ENCODE measurements at places on chromosomes 13 and 19.

GRCh38 chr19:44635581-44636438 lies 7.9 kb upstream of the PVR start:
- DNase-seq, result no peak

DNA sequence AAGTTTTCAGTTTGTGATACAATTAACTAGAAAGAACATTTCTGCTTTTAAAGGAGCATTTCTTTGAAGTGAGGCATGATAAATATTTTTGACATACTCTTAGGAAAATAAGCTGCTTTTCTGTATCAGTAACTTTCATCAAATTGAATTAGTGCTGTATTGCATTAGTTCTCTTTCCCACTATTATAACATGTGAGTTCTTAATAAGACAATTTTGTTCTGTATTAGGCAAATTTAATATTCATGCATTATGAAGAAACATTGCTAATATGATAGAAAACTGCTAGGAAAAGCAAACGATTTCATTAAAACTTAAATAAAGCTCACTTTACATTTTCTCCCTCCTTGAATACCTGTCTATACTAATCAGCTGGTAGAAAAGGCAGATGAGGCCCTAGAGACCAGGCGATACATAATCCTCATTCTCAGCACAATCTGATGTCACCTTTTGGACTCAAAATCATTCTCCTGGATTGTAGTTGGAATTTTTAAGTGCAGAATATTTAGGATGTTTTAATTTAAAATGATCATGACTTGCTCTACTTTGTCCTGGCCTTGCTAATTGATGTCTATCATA lies 1636.8 kb downstream of the PCDH9 start:
- DNase-seq, result no peak

GRCh38 chr19:14890643-14891379 lies 4.9 kb upstream of the OR7A17 start:
- no peak for DNase-seq

GRCh38 chr19:55539090-55539984 lies 2.4 kb upstream of the SBK2 start:
- no peak for DNase-seq
